Activated CD4-positive, alpha-beta T cell treated with anti-CD3 and anti-CD28 coated beads for 24 hours (primary cell): ENCODE measurements at places on chromosomes 4 and X.

DNA sequence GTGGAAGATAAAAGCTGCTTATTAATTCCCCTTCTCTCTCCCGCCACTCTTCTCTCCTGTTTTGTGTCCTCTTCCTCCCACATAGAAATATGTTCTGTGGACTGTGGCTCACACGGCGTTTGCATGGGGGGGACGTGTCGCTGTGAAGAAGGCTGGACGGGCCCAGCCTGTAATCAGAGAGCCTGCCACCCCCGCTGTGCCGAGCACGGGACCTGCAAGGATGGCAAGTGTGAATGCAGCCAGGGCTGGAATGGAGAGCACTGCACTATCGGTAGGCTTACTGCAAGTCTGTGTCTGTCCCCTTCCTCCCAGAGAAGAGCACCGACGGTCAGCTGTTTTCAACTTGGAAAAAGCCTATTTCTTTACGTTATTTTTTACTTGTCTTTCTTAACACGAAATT is 229.1 kb downstream of the DCTD start:
- DNase-seq: no peak

- no peak for DNase-seq
Measured at GRCh38 chr4:6474705-6475457, 2.5 kb upstream of the PPP2R2C start.

- DNase-seq: no peak
Measured at GRCh38 chr4:25890571-25891485, 23.2 kb upstream of the SMIM20 start.

- DNase-seq: no peak
Measured at GRCh38 chr4:102732678-102733077, 28.1 kb downstream of the MANBA start.

- no peak for DNase-seq
Measured at GRCh38 chrX:119151051-119151380, 23.4 kb upstream of the KIAA1210 start.

DNA sequence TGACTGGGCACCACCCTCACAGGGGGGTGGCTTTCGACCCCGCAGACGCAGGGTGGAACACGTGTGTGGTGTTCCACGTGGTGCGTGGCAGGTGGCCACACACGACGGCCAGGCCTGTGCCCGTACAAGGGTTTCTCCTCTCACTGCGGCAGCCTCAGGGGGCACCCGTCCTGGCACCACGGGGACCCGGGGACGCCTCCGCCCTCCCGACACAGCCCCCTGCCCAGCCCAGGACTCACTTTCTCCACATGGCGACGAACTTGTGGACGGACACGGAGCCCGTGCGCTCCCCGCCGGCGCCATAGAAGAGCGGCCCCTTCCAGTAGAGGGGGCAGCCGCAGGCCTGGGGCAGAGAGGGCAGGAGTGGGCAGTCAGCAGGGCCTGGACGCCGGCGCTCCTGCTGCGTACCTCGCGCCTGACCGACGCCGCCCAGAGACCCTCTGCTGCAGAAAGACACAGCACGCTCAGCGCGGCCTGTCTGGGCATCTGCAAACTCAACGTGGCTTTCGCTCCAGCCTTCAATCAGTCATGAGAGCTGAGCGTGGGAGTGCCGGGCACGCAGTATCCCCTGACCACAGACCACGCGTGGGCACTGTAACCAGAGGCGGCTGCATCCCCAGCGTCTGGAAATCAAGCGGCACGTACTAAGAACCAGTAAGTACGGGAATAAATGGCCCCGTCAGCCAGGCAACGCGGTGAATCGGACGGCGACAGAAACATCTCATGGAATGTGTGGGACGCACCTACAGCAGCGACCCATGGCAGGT is 28.9 kb upstream of the GTPBP6 start:
- no peak for DNase-seq

DNA sequence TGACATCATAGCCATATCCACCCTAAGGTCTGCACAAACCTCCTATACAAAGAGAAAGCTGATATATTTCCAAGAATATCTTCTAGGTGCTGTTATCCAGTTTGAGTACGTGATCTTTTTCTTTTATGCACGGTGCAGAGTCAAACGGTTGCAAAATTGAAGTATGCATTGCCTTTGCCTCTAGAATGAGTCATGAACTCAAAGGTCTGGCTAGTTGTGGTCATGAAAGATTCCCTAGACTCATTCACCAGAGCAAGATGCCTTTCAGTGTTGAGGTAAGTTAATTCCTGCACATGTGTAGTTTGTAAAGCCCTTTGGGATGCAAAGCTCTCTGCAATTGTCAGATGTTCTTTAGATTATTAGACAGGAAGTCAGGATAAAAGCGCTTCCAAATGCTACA is 704.4 kb downstream of the PCDH19 start:
- DNase-seq: no peak

DNA sequence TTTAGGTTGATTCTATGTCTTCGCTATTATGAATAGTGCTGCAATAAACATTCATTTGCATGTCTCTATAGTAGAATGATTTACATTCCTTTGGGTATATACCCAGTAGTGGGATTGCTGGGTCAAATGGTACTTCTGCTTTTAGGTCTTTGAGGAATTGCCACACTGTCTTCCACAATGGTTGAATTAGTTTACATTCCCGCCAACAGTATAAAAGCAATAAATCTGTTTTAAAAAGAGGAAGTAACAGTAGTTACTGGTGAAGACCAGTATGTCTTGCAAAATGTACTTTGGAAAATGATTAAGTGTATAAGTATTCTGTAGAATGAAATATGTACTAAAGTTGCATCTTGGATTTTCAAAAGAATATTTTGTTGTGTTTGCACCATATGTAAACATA is 77.3 kb downstream of the SHROOM4 start:
- no peak for DNase-seq

- no peak for DNase-seq
Measured at GRCh38 chr4:1177274-1178141, 5.1 kb upstream of the SPON2 start.

DNA sequence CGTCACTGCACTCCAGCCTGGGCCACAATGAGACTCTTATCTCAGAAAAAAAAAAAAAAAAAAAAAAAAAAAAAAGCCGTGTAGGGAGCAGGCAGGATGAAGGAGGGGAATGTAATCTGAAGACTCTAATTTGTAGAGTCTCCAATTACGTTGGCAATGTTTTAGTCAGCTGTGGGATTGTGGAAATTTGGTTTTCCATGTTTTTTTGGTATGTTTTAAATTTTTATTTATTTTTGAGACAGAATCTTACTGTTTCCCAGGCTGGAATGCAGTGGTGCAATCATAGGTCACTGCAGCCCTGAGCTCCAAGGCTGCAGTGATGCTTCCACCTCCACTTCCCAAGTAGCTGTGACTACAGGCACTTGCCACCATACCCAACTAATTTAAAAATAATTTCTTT is 56.5 kb downstream of the NSD2 start:
- no peak for DNase-seq

GRCh38 chr4:138952411-138952810 is 63.2 kb upstream of the NOCT start:
- DNase-seq: no peak

DNA sequence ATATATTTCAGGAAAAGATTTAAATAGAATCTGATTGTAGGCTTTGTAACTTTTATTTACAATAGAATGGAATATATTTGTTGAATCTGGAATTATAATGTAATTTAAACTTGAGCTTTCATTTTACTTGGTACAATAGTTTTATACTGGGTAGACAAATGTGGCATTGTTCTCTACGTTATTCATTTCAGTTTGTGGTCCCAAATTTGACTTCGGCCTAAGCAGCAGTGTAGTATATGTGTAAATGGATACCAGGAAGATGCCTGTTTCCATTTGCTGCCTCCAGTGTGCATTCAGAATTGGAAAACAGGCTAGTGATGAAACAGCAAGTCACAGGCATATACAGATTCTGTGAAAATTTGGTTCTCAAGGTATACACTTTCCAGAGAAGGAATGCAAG is 77.8 kb downstream of the CLDN22 start:
- DNase-seq: no peak

GRCh38 chrX:150768132-150768485 is 74.9 kb downstream of the MTMR1 start:
- no peak for DNase-seq

DNA sequence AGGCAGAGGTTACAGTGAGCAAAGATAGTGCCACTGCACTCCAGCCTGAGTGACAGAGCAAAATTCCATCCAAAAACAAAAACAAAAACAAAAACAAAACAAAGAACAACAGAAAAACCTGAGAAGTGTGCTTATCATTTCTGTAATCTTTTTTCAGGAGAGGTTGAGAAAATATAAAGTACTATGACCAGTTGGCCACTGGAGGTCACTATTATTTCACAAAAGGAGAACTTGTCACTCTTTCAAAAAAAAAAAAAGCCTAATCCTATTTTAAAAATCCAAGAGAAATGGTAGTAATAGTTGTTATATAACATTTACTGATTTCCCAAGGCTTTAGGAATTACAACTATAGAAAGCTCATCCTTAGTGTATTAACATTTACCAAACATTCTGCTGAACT is 24.9 kb upstream of the RNF150 start:
- no peak for DNase-seq

GRCh38 chr4:167578906-167579305 is 344.6 kb upstream of the SPOCK3 start:
- DNase-seq: no peak

DNA sequence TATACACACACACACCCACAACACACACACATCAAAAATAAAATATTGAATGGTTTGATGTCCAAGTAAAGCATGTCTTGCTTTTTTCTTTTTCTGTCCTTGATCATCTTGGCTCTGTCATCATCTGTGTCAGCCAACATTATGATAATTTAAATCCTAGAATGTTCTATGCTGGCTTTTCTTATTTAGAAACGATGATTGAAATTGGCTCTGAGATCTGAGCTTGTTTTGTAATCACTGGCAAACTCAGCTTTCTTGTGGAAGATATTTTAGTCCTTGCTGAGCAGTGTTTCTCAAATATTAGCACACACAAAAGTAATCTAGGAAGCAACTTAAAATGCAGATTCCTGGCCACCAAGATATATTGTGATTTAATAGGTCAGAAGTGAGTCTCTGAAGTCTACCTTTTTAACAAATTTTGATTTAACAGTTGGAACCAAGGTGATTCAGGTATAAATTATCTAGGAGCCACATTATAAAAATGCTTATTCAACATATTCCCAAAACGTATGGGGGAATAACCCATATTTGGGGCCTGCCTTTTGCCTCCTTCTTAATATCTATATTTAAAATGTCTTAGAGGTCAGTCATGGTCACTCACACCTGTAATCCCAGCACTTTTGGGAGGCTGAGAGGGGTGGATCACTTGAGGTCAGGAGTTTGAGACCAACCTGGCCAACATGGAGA is 24.0 kb upstream of the DSPP start:
- no peak for DNase-seq

- no peak for DNase-seq
Measured at GRCh38 chrX:110851780-110852179, 56.2 kb upstream of the CHRDL1 start.

- no peak for DNase-seq
Measured at GRCh38 chr4:91984466-91984865, 319.3 kb upstream of the GRID2 start.

DNA sequence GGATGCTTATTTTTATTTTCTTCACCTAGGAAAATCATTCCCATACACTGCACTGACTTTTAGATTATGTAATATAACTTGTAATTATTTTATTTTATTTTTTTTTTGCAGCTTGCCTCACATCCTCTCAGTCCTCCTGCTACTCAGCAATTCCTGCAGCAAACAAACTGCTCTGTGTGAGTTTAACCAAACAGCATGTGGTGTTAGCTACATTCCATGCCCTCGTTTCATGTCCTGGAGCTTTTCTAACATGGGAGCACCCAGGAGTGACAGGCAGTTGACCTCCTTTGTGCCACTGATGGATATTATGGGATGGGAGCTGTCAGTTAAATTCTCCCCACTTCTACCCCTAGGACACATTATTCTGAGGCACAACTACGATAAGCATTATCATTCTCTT is 24.8 kb downstream of the CXCL1 start:
- no peak for DNase-seq

GRCh38 chrX:13092455-13092941 is 48.1 kb upstream of the FAM9C start:
- DNase-seq: peak; percentile 53

DNA sequence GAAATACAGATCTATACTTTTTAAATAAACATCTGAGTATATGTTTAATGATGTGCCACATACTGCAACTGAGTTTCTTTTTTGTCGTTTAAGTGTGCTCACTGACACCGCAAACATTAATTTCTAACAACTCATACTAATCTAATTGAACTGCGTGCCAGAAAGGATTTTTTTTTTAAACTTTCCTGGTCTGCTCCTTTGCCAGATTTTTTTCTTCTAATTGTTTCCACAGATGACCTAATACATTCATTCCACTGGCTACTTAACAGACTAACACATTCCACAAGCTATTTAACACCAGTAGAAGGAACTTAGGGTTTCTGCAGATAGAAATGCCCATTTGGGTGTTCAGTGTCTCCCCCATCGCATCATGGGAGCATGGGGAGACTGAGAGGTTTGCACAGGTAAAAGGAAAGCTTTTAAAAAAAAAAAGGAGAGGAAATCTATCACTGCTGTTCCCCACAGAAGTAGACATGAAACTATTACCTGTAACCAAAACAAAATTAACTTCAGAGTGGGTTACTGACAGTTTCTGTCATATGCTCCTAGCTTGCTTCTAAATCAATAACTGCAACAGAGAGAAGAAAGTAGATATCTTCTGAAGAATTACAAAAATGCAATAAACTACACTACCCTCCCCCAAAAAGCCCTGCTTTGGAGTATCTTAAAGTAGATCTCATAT is 31.6 kb downstream of the SH3KBP1 start:
- no peak for DNase-seq

- no peak for DNase-seq
Measured at GRCh38 chrX:22315151-22315550, 42.4 kb downstream of the CBLL2 start.

GRCh38 chr4:98745366-98745765 is 87.0 kb upstream of the TSPAN5 start:
- DNase-seq: no peak

DNA sequence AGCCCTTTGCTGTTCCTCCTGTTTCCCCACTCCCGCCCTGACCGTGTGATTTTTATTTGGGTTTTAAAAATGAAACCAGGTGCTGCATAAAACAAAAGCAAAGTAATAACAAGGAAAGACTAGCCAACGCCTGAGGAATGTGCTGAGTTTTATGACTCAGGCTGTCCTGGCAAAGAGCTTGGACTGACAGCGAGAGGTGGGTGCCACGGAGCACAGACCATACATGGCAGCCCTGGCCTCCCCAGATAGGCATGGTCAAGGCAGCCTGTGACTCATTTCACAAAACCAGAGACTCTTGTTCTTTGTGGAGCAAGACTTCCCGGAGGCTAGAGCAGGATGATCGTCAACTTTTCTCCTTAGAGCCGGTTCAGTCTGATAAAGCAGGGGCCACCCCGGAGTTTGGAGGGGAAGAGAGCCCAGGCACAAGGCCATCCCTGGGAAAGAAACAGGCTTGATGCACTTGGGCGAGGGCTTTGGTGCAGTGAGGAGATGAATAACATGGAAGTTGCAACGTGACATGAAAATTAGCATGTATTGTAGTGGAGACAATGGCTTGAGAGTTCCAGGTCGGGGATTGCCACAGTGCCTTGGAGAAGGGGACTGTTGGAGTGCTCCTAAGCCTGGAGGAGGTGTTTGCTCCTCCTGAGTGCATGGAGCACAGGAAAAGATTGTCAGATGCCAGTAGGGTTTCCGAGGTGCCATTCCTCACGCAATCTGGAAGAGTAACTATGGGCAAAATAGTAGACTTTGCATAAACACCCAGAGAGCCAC is 54.8 kb downstream of the C4orf51 start:
- DNase-seq: no peak
